ENCODE measurements at places on chromosomes 1 and 21.
A peak's percentile ranks its signal among the peaks of the same experiment; 100 is the strongest.

DNA sequence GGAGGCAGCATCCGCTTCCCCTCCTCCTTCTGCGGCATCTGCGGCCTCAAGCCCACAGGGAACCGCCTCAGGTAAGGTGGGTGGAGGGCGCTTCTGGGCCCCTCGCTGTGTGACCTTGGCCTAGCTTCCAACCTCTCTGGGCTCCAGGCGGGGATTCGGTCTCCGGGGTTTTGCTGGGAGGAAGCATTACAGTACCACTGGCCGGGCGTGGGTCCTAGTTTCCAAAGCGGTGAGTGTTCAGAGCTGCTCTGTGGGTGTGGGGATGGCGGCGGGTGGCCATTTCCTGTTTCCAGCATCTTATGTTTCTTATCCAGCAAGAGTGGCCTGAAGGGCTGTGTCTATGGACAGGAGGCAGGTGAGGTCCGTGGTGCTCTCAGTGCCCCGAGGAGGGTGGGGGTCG is 11.6 kb downstream of the FAAH start:
- no peak for DNase-seq

GRCh38 chr1:91397605-91398004 is 7.0 kb downstream of the HFM1 start:
- DNase-seq, result no peak

GRCh38 chr1:16018308-16018707 is 465 bp upstream of the HSPB7 start:
- no peak for DNase-seq

GRCh38 chr21:35408401-35408800 is 359.3 kb upstream of the RUNX1 start:
- DNase-seq, result no peak

DNA sequence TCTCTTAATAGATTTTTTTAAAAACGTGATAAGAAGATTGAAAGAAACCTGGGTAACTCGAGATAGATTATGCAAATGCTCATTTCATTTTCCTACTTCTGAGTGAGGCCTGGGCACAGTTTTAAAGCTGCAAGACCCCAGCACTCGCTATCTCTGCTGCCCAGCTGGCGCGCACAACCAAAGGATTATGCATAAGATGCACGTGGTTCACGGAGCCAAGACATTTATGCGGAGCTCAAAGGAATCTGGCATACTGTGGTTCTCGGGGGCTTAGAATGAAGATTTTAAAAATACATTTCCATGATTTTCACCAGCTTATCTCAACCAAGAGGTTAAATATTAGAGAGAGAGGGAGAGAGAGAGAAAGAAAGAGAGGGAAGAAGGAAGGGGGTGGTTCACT is 210.9 kb downstream of the DSCAM start:
- DNase-seq, result no peak

- DNase-seq, result no peak
Observed at GRCh38 chr1:24481843-24482610, 20.6 kb upstream of the RCAN3 start.

GRCh38 chr1:170407138-170407537 is 124.8 kb upstream of the GORAB start:
- DNase-seq, result no peak

- no peak for DNase-seq
Observed at GRCh38 chr1:21604208-21604957, 64.8 kb downstream of the RAP1GAP start.

- no peak for DNase-seq
Observed at GRCh38 chr21:14243461-14243860, 27.5 kb downstream of the RBM11 start.

DNA sequence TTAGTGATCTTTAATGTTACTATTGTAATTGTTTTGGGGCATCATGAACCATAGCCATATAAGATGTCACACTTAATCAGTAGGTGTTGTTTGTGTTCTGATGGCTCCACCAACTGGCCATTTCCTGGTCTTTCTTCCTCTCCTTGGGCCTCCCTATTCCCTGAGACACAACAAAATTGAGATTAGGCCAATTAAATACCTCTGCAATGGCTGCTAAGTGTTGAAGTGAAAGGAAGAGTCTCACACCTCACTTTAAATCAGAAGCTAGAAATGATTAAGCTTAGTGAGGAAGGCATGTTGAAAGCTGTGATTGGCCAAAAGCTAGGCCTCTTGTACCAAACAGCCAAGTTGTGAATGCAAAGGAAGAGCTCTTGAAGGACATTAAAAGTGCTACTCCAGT is 30.7 kb downstream of the PPP2R5A start:
- no peak for DNase-seq

GRCh38 chr21:27033471-27033870 is 66.6 kb upstream of the ADAMTS5 start:
- DNase-seq, result no peak

- DNase-seq, result no peak
Observed at GRCh38 chr1:18452550-18452949, 28.2 kb upstream of the KLHDC7A start.

DNA sequence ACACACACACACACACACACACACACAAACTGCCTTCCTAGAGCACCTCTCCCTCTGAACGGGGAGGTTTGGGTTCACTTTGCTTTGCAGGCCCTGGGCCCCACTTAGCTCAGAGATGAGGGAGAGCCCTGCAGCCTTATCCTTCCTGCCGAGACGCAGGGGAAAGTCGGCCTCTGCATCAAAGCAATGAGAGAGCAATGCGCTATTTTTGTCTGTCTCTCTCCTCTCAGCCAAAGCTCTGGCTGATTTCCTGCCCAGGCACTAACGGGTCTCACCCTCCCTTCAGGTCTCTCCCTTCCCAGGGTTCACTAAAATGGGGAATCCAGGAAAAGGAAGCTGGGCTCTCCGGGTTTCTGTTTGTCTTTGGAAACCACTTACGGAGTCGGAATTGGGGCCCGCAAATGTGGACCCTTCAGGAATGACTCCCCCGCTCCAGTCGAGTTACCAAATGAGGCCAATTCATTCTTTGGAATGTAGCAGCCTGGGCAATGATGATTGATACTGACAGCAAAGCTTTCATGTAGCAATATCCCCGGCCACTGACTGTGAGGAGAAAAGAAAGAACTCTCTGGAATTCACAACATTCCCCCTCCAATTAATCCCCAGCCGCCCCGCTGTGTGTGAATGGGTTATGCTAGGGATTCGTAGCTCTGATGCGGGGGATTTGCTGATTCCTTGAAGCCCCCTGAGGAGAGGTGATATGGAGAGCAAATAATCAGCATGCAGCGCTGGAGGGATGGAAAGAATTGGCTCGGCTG is 61.5 kb upstream of the WLS start:
- no peak for DNase-seq

GRCh38 chr1:202809597-202810159 is 1.1 kb upstream of the PCAT6 start:
- DNase-seq, result no peak

DNA sequence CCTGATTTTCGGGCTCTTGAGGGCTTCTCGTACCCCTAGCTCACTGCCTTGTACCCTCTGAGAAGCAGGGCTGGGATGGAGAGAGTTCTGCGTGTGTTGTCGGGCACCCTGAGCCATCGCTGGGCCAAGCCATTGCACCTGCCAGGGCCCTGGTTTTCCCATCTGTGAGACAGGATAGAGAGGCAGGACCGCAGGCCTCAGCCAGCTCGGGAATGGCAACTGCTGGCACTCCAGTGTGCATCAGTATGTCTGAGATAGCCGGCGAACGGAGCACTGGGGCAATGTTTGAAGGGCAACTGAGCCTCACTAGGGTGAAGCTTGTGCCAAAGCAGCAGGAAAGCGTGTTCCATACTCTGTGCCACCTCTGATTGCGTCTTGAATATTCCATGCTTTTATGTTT is 66.9 kb downstream of the TENT5C start:
- DNase-seq, result no peak

DNA sequence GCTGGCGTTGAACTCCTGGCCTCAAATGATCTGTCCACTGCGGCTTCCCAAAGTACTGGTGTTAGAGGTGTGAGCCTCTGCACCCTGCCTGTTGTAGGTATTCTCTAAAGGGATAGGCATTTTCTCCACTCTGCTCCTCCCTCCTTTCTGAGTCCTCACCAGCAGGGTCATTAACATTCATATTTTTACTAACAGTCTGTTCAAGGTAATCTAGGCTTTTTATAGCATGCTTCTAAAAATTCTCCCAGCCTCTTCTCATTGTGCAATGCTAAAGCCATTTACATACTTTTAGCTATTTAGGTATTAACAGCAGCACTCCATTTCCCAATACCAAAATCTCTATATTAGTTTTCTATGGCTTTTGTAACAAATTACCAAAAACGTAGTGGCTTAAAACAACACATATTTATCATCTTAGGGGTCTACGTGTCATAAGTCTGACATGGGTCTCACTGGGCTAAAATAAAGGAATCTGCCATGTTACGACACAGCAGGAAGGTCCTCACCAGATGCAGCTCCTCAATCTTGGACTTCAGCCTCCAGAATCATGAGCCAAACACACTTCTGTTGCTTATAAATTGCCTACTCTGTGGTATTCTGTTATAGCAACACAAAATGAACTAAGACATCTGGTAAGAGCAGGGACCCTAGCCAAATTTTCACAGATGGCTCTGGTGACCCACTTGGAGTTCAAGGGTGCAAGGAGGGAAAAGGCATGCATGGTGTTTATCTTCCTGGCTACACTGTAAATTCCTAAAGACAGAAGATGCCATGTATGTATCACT is 2.9 kb upstream of the SLC2A7 start:
- peak; percentile 47 for DNase-seq

- DNase-seq, result no peak
Observed at GRCh38 chr1:194167956-194168640, 981.7 kb upstream of the B3GALT2 start.

DNA sequence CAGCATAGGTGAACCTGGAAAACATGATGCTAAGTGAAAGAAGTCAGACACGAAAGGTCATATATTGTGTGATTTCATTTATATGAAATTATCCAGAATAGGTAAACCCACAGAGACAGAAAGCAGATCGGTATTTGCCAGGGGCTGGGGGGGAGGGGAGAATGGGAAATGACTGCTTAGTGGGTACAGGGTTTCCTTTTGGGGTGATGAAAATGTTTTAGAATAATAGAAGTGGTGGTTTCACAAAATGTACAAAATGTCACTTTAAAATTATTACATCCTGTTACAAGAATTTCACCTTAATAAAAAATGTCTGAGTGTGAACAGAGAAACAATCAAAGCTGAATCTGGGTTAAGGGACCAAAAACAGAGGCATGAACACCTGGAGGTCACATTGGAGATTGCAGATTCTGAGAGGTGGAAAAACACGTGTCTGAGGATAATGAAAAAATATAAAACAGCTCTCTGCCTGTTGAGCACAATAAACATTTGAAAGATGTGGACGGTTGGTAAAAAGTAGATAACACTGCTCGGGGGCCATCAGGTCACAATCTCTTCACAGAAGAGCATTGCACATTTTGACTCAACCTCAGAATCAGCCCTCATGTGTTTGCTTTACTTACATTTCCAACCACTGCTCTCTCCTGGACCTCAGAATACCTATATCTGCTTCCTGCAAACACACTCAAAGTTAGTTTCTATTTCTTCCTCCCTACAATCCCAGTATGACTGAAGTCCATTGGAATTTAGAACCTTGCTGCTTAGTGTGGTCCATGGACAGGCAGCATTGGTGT is 3.2 kb downstream of the SLAMF6 start:
- no peak for DNase-seq

DNA sequence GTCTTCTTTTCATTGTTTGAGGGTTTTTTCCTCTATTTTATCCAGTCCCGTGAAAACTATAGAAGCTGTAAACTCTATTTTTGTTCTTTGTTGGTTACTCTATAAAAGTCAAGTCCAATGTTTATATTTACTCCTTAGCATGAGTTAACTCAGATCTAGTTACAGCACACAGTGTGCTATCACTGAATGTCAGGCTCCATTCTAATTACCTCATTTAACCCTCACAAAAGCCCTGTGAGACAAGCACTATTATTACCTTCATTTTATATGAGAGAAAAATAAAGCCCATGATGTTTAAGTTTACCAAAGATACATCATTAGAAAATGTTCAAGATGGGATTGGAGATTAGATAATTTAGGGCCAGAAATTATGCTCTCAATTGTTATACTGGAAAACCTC is 251.4 kb upstream of the SNX7 start:
- DNase-seq, result no peak

- no peak for DNase-seq
Observed at GRCh38 chr1:37474697-37475379, 458 bp downstream of the ZC3H12A start.

- no peak for DNase-seq
Observed at GRCh38 chr1:92485381-92486250, 1.1 kb downstream of the GFI1 start.

GRCh38 chr21:42157606-42158310 is 61.2 kb upstream of the ABCG1 start:
- DNase-seq, result no peak

GRCh38 chr1:161082483-161082882 is 6.9 kb downstream of the NECTIN4 start:
- DNase-seq, result no peak

- DNase-seq, result no peak
Observed at GRCh38 chr1:200908191-200908868, 13.6 kb downstream of the INAVA start.

GRCh38 chr1:29258189-29258975 is 22.1 kb downstream of the PTPRU start:
- DNase-seq, result no peak

- peak; percentile 20 for DNase-seq
Observed at GRCh38 chr1:16498573-16499413, 15.3 kb downstream of the RNU1-1 start.

DNA sequence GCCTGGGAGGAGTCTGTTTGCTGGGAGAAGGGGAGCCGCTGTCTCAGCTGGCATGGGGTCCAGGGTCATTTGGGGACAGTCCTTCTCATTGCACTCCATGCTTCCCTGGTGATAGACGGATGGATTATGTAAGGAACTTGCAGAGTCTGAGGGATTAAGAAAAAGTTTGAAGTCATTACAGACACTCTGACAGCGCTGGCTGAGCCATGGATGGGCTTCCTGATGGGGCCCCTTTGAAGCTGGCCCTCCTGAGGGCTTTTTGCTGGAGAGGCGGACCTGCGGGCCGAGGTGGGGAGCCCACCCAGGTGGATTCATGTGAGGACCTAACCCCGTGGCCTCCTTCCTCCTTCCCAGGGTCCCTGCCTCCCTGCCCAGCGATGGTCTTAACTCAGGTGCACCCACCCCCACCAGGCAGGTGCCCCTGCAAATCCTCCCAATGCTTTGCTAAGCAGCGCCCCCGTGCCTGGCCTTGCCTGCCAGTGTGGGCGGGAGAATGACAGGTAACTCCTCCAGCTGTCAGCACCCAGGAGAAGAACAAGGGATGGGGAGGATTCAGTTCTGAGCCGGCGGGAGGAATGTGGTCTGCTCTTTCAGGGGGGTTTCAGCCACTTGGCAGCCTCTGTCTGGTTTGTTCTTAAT is 24.2 kb upstream of the C1orf174 start:
- no peak for DNase-seq
